Airway epithelial cell (primary cell): ENCODE measurements at places on chromosomes 3 and 15. TPM values are rescaled to one million over a fixed set of nuclear protein-coding genes. Genes with fewer than 3 reads are reported as not detected.

Gene PLA2G4E
- 3.7 and 5.1 TPM in 2 replicates for total RNA-seq

Gene VPS39
- 15.1 and 24.8 TPM in 2 replicates for total RNA-seq

Gene SERPINI2
- not detected in 2 replicates for total RNA-seq

Gene CEMIP
- total RNA-seq: 3.6 and 4.8 TPM in 2 replicates

Gene MINDY2
- total RNA-seq: 6.7 and 9.8 TPM in 2 replicates

Gene PRSS50
- total RNA-seq: not detected in 2 replicates

Gene GP5
- total RNA-seq: not detected in 2 replicates

Gene ALDH1A3
- 445 and 494 TPM in 2 replicates for total RNA-seq

Gene GJD2
- not detected in 2 replicates for total RNA-seq

Gene PAQR9
- not detected in 2 replicates for total RNA-seq

Gene OIP5
- 13.7 and 15.5 TPM in 2 replicates for total RNA-seq

Gene KLHL6
- total RNA-seq: 0.05 and 0.07 TPM in 2 replicates
